ENCODE measurements at places on chromosomes 1 and 21. TPM values are rescaled to one million over a fixed set of nuclear protein-coding genes. Genes with fewer than 3 reads are reported as not detected.

UBL4B gene
- total RNA-seq, result not detected

CHIT1 gene
- not detected for total RNA-seq

TRIM46 gene
- total RNA-seq, result 4.2 TPM

ADORA3 gene
- 0.06 TPM for total RNA-seq

IFI16 gene
- 98.1 TPM for total RNA-seq

CYP4A11 gene
- 0.13 TPM for total RNA-seq

GALNT2 gene
- total RNA-seq, result 187 TPM

ASPM gene
- 32.5 TPM for total RNA-seq

MSH4 gene
- total RNA-seq, result 0.06 TPM

PTGS2 gene
- 32.6 TPM for total RNA-seq

SIK1 gene
- under 0.01 TPM for total RNA-seq

HMCN1 gene
- 151 TPM for total RNA-seq

C1orf115 gene
- 5.1 TPM for total RNA-seq

VASH2 gene
- total RNA-seq, result under 0.01 TPM

CACHD1 gene
- total RNA-seq, result 3.7 TPM

IFFO2 gene
- 10.2 TPM for total RNA-seq

VAMP4 gene
- total RNA-seq, result 8.6 TPM

PTCH2 gene
- 0.40 TPM for total RNA-seq

OTUD3 gene
- 4.6 TPM for total RNA-seq

CHIA gene
- total RNA-seq, result not detected

MPL gene
- not detected for total RNA-seq

TFF1 gene
- total RNA-seq, result not detected

RIMKLA gene
- total RNA-seq, result not detected

ZC3H12A gene
- total RNA-seq, result 8.6 TPM

CD1E gene
- not detected for total RNA-seq

KIF26B gene
- total RNA-seq, result under 0.01 TPM

MXRA8 gene
- total RNA-seq, result 369 TPM

C1orf146 gene
- not detected for total RNA-seq

KPNA6 gene
- total RNA-seq, result 29.6 TPM

Data from aortic smooth muscle cell (primary cell).